ENCODE measurements at places on chromosomes 7 and 10.

- DNase-seq = no peak
These were observed 51.3 kb upstream of the STEAP4 start for GRCh38 chr7:88357781-88358525.

- DNase-seq = no peak
These were observed 255.5 kb upstream of the SMIM30 start for GRCh38 chr7:113373863-113374262.

DNA sequence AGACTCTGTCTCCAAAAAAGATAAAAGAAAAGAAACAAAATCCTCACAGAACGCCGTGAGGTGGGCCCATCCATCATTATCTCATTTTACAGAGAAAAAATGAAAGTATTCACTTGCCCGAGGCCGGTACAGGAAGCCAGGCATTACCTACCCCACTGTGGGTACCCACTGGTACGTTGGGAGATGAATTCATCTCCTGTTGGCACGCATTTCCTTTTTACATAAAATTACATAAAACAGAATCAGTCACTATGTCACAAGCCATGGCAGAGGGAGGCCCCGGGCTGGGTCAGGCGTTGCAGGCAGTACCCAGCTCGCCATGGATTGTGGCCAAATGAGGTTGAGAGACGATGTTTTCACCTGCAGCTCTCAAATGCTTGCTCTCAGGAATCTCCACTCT is 38.6 kb upstream of the TNRC18 start:
- no peak for DNase-seq

DNA sequence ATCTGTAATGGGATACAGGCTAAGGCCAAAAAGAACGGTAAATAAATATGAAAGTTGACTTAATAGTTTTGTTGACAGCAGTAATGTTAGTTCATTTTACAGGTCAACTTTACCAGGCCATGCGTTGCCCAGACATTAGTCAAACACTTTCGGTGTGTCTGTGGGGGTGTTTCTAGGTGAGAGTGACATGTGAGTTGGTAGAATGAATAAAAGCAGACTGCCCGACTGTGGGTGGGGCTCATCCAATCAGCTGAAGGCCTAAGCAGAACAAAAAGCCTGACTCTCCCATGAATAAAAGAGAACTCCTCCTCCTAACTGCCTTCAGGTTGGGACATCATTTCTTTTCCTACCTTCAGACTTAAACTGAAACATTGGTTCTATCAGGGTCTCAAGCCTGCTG is 132.3 kb downstream of the MTPAP start:
- no peak for DNase-seq

GRCh38 chr7:10973942-10974911 is 555 bp downstream of the PHF14 start:
- DNase-seq = no peak

GRCh38 chr10:43676331-43676730 is 27.6 kb upstream of the ZNF32 start:
- no peak for DNase-seq

GRCh38 chr10:89414879-89415821 is 782 bp downstream of the IFIT5 start:
- DNase-seq = no peak
